ENCODE measurements at places on chromosomes 6 and 20.

GRCh38 chr6:124205921-124206320, 402.3 kb downstream of the NKAIN2 start:
- DNase-seq = no peak

DNA sequence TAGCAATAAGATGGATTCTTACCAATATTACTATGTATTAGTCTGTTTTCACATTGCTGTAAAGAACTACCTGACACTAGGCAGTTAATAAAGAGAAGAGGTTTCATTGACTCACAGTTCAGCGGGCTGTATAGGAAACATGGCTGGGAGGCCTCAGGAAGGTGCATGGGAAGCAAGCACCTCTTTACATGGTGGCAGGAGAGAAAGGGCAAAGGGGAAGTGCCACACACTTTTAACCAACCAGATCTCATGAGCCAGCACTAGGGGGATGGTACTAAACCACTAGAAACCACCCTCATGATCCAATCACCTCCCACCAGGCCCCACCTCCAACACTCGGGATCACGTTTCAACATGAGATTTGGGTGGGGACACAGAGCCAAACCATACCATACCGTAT, 40.7 kb upstream of the CCDC167 start:
- DNase-seq = no peak

- DNase-seq = no peak
These were observed 185.8 kb upstream of the RAB32 start for GRCh38 chr6:146357578-146358430.

DNA sequence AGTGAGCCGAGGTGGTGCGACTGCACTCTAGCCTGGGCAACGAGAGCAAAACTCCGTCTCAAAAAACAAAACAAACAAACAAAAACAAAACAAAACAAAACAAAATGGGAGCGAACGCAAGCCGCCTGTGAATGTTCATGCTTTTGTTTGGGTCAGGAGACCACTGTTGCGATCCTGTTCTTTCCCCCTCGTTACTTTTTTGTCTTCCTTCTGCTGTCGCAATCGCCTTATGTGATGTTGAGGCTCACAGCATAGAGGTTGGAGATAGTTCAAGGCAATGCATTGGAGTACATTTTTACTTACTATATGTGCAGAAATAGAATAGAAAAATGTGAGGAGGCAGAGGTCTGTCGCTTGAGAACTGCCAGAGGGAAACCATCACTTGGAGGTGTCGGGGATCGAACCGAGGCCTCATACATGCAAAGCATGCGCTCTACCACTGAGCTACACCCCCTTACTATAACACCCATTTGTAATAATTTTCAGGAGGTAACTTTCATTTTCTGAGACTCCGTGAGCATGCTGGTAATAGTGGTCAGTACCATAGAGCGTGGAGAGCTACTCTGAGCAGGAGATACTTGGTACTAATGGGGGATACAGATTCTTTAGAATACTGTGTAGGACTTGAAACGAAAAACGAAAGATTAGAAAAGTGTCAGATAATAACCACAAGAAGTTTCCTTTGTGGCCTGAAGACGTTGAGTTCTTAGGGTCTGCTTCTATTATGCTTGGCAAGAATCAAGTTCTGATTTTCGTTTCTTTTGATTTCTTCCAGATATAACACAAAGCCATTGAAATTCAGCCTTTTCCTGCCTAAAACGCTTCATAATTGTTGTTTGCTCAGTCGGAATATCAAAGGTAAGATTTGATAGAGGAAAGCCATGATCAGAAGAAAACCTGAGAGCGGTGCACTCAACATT, 121.1 kb downstream of the TRIM27 start:
- no peak for DNase-seq

- DNase-seq = no peak
These were observed 57.6 kb upstream of the HMGCLL1 start for GRCh38 chr6:55636406-55637102.

GRCh38 chr20:40189621-40190020, 499.4 kb downstream of the MAFB start:
- no peak for DNase-seq

DNA sequence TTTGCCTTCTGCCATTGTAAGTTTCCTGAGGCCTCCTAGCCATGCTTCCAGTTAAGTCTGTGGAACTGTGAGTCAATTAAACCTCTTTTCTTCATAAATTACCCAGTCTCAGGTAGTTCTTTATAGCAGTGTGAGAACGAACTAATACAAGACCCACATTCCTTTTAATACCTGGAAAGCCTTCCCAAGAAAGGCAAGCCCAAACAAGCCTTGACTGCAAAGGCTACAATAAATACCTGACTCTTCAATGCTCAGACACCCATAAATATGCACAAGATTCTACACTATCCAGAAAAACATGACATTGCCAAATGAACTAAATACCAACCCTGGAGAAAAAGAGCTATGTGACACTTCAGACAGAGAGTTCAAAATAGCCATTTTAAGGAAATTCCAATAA, 338.8 kb downstream of the HAO1 start:
- DNase-seq = no peak

- no peak for DNase-seq
These were observed 172.8 kb upstream of the SPTLC3 start for GRCh38 chr20:12835999-12836398.

- DNase-seq = no peak
These were observed 24.4 kb downstream of the SERAC1 start for GRCh38 chr6:158143700-158144099.

GRCh38 chr20:44761423-44761822, 15.8 kb downstream of the KCNK15 start:
- DNase-seq = no peak

GRCh38 chr6:82268301-82268846, 20.8 kb upstream of the IBTK start:
- no peak for DNase-seq

GRCh38 chr6:154981079-154981870, 13.8 kb upstream of the TIAM2 start:
- DNase-seq = no peak

Data from stimulated activated CD4-positive, alpha-beta T cell treated with anti-CD3 and anti-CD28 coated beads, Interleukin-2, amount 100 ng/mL, for 48 hours (primary cell).